ENCODE measurements at places on chromosomes 1 and 21. TPM values are rescaled to one million over a fixed set of nuclear protein-coding genes. Genes with fewer than 3 reads are reported as not detected.
A peak's percentile ranks its signal among the peaks of the same experiment; 100 is the strongest.

DNA sequence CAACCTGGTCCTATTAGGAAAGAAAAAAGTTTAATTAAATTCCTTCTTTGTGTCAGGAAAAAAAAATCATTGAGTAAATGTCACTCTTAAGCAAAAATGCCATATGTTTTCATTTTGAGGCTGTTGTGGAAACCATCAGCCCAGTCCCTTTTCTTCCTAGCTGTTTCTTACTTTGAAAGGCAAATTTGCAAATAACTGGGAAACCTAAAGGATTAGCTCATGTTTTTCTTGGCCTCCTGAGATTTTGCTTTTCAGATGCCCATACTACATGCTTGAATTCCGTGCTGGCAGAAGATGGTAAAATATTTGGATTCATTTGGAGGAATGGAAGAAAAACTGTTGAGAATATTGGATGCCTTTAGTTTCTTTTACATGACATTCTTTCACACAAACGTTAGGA is 182.1 kb upstream of the ADAMTS5 start:
- DNase-seq: no peak

DNA sequence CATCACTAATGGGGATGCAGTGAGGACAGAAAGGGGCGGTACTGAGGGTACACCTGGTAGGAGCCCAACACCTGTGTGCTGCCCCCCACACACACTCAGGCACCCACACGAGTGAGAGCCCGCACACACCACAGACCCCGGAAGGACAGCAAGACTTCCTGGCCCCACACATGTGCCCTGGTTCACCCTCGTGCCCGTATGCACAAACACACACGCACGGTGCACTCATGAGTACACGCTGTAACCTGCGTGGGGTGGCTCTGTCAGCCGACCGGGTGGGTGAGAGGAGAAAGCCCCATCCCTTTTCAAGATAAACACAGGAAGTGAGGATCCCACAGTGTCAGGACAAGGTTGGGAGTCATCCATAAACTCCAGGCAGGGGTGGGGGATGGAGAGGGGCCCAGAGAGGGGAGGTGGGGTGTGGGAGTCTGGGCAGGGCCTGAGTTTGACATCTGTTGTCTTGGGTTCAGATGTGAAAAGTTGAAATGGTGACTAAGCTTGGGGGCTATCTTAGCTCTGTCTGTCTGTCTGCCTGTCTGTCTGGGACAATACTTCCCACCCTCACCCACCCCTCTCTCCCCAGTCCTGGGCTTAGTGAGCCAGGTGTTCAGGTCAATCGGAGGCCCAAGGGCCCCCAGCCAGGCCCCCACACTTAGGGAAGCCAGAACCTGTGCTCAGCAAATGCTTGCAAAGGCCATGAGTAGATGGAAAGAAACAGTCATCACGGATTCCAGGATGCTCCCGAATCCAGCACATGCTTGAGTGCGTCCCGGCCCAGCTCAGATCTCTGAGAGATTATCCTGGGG is 119.8 kb upstream of the ZBTB40 start:
- peak; percentile 37 for DNase-seq

- DNase-seq: no peak
Measured at GRCh38 chr1:15700508-15700907, 16.4 kb downstream of the PLEKHM2 start.

- DNase-seq: peak; percentile 44
Measured at GRCh38 chr1:160206421-160207117, 1.4 kb downstream of the PEA15 start.

The FASLG gene
- total RNA-seq: not detected

The PAQR6 gene
- total RNA-seq: 4.5 TPM

DNA sequence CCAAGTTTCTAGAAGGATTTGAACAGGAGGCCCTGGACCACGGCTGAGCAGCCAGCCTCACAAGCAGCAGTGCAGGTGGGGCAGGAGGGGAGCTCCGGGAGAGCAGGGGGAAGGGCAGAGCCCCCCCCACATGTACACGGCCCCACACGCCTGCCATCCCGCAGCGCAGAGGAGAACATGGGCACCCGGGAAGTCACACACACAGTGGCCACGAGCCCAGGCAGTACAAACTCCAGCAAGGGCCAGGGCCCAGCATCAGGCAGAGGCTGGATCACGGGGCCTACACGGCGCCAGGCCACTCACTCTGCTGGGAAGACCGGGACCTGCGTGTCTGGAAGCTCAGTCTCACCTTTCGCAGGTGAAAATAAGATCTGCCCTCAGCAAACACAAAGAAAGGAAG is 5.2 kb downstream of the SUMO3 start:
- DNase-seq: no peak

DNA sequence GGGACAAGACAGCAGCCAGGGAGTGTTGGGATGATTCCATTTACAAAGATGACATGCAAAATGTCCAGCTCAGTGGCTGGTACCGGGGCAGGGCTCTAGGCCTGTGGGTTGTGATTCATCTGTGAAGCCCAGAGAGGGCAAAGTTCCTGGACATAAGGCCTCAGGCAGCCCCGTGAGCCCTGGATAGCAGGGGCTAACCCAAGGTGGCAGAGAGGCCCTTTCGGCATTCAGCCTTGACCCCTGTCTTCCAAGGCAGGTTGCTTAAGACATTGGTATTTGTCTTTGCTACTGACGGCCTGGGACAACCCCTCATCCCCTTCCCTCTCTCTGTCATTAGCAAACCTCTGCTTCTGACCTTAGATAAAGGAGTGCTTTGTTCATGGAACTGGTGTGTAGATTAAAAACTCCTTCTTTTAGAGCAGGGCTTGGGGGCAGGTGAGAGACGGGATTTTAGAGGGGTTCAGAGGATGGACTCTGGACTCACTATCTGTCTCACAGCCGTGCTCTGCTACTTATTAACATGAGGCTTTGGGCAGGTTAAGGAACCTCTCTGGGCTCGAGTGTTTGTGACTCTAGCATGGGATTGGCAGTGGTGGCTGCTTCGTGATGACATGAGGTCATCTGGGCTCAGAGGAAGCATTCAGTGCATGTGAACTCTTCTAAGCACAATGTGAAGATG is 36.3 kb downstream of the TMEM51 start:
- DNase-seq: peak; percentile 75

DNA sequence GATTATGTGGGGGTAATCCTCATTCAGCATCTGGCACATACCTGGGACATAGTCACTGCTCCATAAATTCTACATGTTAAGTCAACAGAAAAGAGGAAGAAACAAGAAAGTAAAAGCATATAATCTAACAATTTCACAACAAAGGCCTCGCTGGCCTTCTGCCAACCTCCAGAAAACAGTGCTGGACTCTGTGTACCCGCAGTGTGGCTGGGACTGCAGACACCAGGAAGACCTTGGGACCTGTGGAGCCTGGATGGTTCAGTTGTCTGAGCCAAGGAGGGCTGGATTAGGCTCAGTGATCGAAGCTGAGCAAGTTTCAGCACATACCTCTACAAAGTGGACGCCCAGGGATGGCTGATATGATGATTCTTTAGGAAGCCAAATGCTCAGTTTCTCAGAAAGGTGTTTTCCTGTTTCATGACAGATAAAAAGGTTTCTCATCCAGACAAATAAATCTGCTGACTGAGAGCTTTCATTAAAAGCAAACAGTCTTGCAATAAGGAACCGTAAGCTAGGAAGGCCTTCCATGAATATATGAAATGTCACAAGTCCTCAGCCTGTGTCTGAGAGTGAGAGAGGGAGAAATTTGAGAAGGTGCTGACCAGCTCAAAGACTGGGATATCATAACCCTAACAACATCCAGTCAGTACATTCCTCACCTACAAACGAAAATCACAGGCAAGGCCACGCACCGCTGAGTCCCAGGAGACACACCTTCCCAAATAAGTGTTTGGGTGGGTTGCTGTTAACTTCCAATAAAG is 48.4 kb downstream of the CAPZB start:
- peak; percentile 69 for DNase-seq

DNA sequence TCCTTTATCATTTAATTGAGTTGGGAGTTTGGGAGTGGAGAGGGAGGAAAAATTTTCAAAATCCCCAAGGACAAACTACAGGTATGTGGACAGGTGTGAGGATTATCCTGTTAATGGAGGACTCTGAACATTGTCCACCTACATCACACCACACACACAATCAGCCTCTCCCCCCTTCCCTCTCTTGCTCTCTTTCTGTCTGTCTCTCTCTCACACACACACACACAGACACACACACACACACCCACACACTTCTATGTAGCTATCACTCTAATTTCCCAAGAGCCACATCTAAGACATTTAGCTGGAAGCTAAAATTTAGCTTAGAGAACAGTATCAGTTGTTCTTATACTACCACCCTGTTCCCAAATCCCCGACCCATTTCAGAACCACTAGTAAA is 1.5 kb downstream of the S100A8 start:
- DNase-seq: no peak

The BMP8B gene
- 5.5 TPM for total RNA-seq

The TRIM67 gene
- 0.13 TPM for total RNA-seq

DNA sequence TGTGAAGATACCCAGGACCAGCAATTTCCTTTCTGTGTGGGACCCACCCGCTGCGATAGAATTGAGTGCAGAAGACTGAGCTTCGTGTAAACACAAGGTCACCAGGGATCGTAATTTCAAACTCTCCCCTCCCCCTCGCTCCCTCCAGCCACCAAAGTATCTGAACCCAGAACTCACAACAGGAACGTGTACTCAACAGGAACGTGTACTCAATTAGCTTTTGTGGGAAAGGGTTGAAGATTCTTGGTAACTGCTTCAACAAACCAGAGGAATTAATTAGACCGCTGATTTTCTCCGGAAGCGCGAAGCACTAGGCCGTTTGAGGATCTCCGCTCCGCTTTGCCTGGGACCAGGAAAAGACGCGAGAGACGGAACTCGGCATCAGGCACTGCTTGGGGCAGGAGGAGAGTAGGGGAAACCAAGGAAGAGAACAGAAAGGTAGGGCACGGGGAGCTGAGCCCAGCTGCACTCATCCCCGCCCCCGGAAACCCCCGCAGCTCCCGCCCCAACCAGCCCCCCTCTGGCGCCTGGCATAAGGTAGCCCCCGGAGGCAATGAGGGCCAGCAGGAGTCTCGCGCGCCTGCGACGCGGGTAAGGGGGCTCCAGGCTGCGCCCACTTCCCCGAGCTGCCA is 453 bp downstream of the DRAM2 start:
- peak; percentile 71 for DNase-seq

All from hepatocyte (in vitro differentiated cells).